Activated gamma-delta T cell treated with anti-CD3 and anti-CD28 coated beads, Interleukin-2, amount 50 U/mL, for 16 hours (primary cell): ENCODE measurements at places on chromosomes 12 and 14.

GRCh38 chr12:52395761-52396434 is 10.2 kb downstream of the KRT82 start:
- no peak for DNase-seq

DNA sequence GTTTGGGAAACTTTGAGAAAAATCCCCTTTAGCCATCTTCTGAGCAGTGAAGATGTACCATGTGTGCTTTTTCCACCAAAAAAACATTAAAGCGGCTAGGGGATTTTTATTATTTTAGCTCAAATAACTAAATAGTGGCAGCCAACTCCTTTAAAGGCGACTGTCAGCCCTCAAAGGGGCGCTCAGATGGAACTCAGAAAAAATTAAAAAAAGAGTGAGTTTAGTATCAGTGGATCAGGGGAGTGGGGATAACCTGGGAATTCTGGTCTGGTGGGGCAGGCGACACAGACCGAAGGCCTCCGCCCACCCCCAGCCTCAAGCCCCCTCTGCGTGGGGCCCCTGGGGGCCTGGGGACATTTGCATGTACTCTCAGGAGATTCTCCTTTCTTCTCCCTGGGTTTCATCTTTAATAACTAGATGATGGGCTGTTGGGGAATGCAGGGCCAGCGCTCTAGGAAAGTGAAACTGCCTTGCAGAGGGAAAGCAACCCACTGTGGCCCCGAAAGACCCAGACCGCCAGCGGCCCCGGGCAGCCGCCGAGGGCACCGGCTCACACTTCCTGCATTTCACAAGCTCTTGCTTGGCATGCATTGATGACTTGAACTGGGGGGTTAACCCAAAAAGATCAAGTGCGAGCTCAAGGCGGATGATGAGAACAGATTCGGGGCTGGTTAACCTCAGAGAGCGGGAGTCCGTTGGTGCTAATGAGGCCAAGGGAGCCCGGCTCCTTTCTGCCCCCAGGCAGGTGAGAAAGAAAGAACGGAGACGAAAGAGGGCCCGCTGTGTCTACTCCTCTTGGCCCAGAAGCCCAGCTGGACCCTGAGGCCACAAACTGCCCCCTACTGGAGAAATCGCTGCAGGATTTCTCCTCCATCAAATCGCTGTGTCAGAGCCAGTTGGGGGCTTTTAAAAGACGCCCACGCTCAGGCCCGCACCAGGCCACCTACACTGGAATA is 7.3 kb upstream of the BATF start:
- no peak for DNase-seq

- DNase-seq = no peak
Observed at GRCh38 chr14:78181270-78181669, 11.1 kb downstream of the NRXN3 start.

GRCh38 chr12:7241404-7242005 is 52.0 kb downstream of the PEX5 start:
- no peak for DNase-seq

DNA sequence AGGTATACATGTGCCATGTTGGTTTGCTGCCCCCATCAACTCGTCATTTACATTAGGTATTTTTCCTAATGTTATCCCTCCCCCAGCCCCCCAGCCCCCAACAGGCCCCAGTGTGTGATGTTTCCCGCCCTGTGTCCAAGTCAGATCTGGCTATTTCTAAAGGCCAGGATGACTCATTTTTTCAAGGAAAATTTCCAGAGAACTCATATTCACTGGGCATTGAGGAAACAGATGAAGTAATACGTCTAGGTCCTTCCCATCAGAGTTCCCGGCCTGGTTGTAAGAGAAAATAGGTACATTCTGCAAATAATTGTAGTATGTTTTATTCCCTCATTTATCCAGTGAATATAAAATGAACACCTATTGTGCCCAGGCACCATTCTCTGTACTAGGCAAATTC is 345.2 kb downstream of the BCL11B start:
- DNase-seq = no peak

- no peak for DNase-seq
Observed at GRCh38 chr14:48693793-48694192, 892.4 kb downstream of the RPS29 start.

GRCh38 chr12:128947209-128947608 is 93.9 kb downstream of the GLT1D1 start:
- DNase-seq = no peak
